ENCODE measurements at places on chromosomes 2 and 18. TPM values are rescaled to one million over a fixed set of nuclear protein-coding genes. Genes with fewer than 3 reads are reported as not detected.

DNA sequence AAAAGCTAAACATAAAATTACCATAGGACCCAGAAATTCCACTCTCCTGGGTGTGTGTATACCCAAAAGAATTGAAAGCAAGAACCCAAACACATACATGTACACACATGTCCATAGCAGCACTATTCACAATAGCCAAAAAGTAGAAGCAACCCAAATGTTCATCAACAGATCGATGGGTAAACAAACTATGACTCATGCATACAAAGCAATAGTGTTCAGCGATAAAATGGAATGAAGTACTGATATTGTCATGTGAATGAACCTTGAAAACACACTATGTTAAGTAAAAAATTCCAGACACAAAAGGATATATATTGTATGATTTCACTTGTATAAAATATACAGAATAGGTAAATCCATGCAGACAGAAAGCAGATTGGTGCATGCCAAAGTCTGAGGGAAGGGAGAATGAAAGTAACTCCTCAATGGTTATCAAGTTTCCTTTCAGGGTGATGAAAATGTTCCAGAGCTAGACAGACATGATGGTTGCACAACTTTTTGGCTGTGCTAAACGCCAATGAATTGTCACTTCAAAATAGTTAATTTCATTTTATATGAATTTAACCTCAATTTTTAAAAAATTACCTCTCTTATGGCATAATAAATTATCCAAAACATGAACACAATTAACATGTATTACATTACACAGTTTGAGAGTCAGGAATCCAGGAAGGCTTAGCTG, 35.5 kb downstream of the GKN2 start:
- H3K27ac ChIP-seq = no peak overlapping the region
- no peak overlapping the region for H3K4me3 ChIP-seq
- no peaks in the 10 kb centered on the region for H3K27me3 ChIP-seq
- no peaks in the 10 kb centered on the region for H3K36me3 ChIP-seq

DNA sequence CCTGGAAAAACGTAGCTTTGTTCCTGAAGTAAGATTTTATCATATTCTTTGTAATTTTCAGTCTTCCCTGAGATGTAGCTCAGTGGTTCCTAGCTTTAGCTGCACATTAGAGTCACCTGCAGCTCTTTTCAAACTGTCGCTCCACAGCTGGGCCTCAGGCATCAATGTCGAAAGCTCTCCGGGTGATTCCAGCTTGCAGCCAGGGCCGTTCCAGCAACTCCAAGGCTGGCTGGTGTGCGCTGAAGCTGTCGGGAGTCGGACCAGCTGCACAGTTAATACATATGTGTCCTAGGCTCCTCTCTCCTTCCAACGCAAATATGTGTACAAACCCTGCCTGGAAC, 609 bp upstream of the ZNF2 start:
- no peaks in the 10 kb centered on the region for H3K27me3 ChIP-seq
- peaks cover 5% of the 10 kb centered on the region for H3K4me1 ChIP-seq
- peak overlapping the region; percentile 81 for H3K27ac ChIP-seq
- no peaks in the 10 kb centered on the region for H3K36me3 ChIP-seq
- peak overlapping the region; percentile 72 for H3K4me3 ChIP-seq

- no peaks in the 10 kb centered on the region for H3K4me1 ChIP-seq
- no peak for DNase-seq
- H3K27me3 ChIP-seq = no peaks in the 10 kb centered on the region
- H3K36me3 ChIP-seq = no peaks in the 10 kb centered on the region
Observed at GRCh38 chr2:171210864-171211431, 50.3 kb upstream of the TLK1 start.

Gene TRIM43
- not detected for total RNA-seq

- no peak overlapping the region for H3K27ac ChIP-seq
- H3K27me3 ChIP-seq = no peaks in the 10 kb centered on the region
- H3K4me1 ChIP-seq = no peaks in the 10 kb centered on the region
- H3K4me3 ChIP-seq = no peak overlapping the region
Observed at GRCh38 chr2:88307817-88308216, 137.7 kb downstream of the THNSL2 start.

GRCh38 chr2:54649633-54650032, 73.8 kb upstream of the EML6 start:
- no peak overlapping the region for H3K4me3 ChIP-seq
- no peak overlapping the region for H3K27ac ChIP-seq
- no peaks in the 10 kb centered on the region for H3K4me1 ChIP-seq

DNA sequence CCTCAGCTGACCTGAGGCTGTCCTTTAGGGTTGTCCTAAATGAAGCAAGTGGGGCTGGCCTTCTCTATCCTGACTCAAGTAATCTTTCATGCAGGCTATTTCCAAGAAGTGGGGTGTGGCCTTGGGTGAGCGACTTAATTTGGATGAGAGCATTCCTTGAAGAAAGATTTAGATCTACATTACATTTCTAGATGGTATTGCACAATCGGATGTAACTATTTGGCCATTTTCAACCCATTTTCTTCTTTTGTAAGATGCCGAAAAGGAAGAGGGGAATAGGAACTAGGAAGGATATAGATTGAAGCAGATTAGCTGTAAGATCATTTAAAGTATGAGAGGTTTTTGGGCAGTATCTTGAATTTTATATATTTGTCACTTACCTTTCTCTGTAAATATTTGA, 746.3 kb downstream of the MBD2 start:
- DNase-seq = no peak
- H3K4me3 ChIP-seq = no peak overlapping the region
- H3K36me3 ChIP-seq = no peaks in the 10 kb centered on the region
- H3K27ac ChIP-seq = no peak overlapping the region
- H3K4me1 ChIP-seq = no peaks in the 10 kb centered on the region

- H3K4me1 ChIP-seq = no peaks in the 10 kb centered on the region
- no peaks in the 10 kb centered on the region for H3K36me3 ChIP-seq
- H3K4me3 ChIP-seq = no peak overlapping the region
- H3K27me3 ChIP-seq = no peaks in the 10 kb centered on the region
- no peak overlapping the region for H3K27ac ChIP-seq
Observed at GRCh38 chr2:180048251-180048650, 41.2 kb upstream of the CWC22 start.

Gene ERLEC1
- 150 TPM for total RNA-seq

GRCh38 chr2:230225486-230225885, at the start of gene SP140:
TSS of gene SP140 (plus strand) at chr2:230225736. CDS start at chr2:230225845, 109 bp downstream.
- no peaks in the 10 kb centered on the region for H3K4me1 ChIP-seq
- no peaks in the 10 kb centered on the region for H3K27me3 ChIP-seq
- H3K4me3 ChIP-seq = no peak within 1 kb of the TSS
- DNase-seq = peak; percentile 73
- no peaks in the 10 kb centered on the region for H3K36me3 ChIP-seq

DNA sequence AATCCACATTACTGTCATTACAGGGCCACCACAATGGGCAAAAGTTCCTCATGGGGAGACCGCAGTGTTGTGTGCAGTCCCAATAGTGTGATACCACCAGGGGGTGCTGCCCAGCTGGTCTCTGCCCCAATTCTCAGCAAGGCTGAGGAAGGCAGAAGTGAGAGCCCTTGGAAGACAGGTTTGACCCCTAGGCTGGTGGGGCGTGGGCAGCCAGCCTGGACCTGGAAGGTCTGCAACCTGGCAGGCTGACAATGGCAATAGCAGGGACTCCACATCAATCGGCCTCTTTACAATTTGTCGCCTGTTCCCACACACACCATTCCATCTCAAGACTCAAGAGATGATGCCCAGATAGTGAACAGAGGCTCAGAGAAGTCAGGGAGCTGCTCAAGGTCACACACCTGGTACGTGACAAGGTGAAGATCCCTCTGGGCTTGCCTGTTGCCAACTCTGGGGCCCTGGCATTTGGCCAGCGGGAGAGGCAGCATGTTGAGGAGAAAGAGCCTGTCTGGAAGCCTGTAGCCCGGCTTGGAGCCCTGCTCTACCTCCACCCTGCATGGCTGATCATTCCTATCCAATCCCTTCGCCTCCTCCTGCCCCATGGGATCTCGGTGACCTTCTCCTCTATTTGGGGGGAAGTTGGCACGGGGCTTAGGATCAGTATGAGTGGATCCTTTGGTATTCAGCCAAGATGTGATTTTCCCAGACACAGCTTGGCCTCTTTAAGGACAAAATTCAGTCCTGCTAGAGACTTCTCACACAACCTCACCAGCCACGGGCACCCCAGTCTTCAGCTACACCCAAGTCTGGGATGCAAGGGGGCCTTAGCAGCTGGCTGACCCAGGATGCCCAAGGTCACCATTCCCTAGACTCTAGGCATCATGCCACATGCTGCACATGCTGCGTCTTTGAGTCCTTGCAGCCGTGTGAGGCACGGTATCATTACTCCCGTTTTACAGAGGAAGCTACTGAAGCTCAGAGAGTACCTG, 2.9 kb upstream of the ATOH8 start:
- H3K4me3 ChIP-seq = peak overlapping the region; percentile 19
- no peaks in the 10 kb centered on the region for H3K36me3 ChIP-seq
- peak; percentile 89 for DNase-seq
- H3K27me3 ChIP-seq = no peaks in the 10 kb centered on the region

DNA sequence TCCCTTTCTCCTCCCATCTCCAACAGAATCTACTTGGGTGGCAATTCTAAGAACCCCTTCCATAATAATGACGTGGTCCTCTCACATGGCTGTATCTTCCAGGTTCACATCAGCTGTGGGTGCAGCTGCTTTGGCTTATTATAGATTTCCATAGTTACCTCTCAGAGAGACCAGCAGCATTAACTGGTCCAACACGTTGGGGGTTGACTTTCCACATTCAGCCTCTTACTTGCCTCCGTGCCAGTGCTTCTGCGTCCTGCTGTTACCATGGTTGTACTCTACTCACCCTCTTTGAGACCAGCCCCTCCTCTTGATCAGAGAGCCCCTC, 570.7 kb downstream of the PLCL1 start:
- H3K27ac ChIP-seq = no peak overlapping the region
- no peaks in the 10 kb centered on the region for H3K36me3 ChIP-seq
- no peaks in the 10 kb centered on the region for H3K27me3 ChIP-seq
- no peak overlapping the region for H3K4me3 ChIP-seq
- H3K4me1 ChIP-seq = no peaks in the 10 kb centered on the region
- DNase-seq = no peak

Gene FEV
- total RNA-seq = not detected

GRCh38 chr2:76080154-76080553, 369.4 kb upstream of the GCFC2 start:
- DNase-seq = no peak
- no peaks in the 10 kb centered on the region for H3K4me1 ChIP-seq
- H3K36me3 ChIP-seq = no peaks in the 10 kb centered on the region
- H3K27ac ChIP-seq = no peak overlapping the region
- H3K27me3 ChIP-seq = no peaks in the 10 kb centered on the region

Data from ascending aorta (tissue), 2 donors.